ENCODE measurements at places on chromosomes 7 and 10. TPM values are rescaled to one million over a fixed set of nuclear protein-coding genes. Genes with fewer than 3 reads are reported as not detected.

SKIDA1 gene
- total RNA-seq = under 0.01 TPM

HOXA2 gene
- total RNA-seq = not detected

OR6B1 gene
- total RNA-seq = not detected

PON1 gene
- not detected for total RNA-seq

GNG11 gene
- 0.38 TPM for total RNA-seq

STAG3 gene
- 0.13 TPM for total RNA-seq

PLEKHS1 gene
- total RNA-seq = not detected

CFAP58 gene
- total RNA-seq = 1.2 TPM

MSS51 gene
- total RNA-seq = 0.90 TPM

CLDN12 gene
- total RNA-seq = 89.7 TPM

EEPD1 gene
- total RNA-seq = 2.3 TPM

ADAM12 gene
- 1.8 TPM for total RNA-seq

MYOZ1 gene
- total RNA-seq = not detected

ZNF365 gene
- 1.3 TPM for total RNA-seq

GPR141 gene
- total RNA-seq = 0.26 TPM

SGCE gene
- total RNA-seq = 23.0 TPM

FOXI2 gene
- not detected for total RNA-seq

OPN1SW gene
- total RNA-seq = not detected

GIMAP8 gene
- under 0.01 TPM for total RNA-seq

GFRA1 gene
- total RNA-seq = under 0.01 TPM

SLC18A2 gene
- total RNA-seq = not detected

SPAM1 gene
- total RNA-seq = not detected

CTAGE15 gene
- total RNA-seq = 1.4 TPM

Data from bronchial epithelial cell (primary cell).